ENCODE measurements at places on chromosomes 2 and 18.

- DNase-seq = no peak
Measured at GRCh38 chr2:55451699-55452098, 32.0 kb upstream of the CCDC88A start.

DNA sequence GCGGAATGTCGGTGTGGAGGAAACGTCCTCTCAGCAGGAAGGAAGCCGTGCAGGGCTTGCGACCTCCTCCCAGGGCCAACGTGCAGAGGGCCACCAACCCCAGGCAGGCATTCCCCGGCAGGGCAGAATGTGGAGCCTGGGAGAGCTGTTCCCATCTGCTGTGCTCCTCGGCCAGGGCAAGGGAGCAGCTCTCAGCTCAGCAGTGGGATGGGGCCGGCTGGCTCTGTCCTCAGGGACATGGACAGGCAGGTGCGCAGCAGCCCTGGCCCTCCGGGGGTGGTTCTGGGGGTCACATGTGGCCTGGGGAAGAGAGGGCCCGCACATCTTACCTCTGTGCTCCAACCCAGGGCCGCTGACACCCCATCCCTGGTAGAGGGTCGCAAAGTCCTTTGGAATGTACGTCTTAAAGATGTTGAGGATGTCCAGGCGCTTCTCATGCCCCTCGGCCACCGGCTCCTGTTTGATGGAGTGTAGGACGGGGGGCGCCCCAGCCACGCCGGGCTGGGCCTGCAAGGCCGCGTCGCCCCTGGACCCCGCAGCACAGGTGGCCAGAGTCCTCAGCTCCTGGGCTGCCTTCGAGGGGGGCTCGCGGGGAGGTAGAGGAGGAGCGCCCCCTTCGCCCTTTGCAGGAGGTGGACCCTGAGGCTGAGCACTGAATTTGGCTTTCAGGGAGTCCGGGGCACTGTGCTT lies 116.4 kb downstream of the ZNF516 start:
- DNase-seq = no peak

GRCh38 chr2:13201924-13202323 lies 485.2 kb downstream of the TRIB2 start:
- DNase-seq = peak; percentile 36

DNA sequence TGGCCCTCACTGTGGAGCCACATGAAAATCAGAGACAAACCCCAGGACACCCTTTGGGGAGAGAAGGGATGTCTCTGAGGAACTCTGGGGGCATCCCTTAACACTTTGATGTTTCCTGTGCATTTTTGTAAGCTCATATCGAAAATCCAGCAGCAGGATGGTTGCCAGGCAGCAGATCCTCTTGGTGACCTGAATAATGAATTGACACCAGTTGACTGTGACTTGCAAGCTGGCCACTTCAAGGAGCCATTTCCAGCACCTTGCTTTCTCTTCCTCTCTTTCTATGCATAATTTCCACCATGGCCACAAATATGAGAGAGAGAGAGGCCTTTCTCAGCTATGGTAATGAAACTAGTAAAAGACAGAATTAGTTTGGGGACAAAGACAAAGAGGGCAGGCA lies 91.7 kb downstream of the NRP2 start:
- no peak for DNase-seq

DNA sequence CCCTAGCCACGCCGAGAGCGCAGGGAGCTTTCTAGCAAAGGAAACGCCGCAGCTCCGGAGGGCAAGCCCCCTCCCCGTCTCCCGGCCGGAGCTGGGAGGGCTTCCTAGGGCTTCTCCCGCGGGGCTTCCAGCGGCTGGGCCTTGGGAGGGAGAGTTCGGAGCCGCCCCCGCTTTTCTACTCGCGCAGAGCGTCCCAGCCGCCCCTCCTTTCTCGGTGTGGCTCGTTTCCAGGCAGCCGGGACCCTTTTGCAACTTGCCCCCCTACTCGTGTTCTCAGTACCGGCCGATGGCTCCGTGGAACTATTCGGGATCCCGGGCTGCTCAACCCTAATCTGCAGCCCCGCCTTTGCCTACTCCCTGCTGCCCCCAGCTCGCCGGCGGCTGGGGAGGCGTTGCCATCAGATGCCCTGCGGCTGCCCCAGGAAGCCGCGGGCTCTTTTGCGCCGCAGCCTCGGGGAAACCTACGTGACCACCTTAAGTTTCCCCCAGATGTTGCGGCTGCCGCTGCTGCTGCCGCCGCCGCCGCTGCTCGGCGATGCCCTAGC lies 1.5 kb upstream of the NR4A2 start:
- DNase-seq = peak; percentile 82

DNA sequence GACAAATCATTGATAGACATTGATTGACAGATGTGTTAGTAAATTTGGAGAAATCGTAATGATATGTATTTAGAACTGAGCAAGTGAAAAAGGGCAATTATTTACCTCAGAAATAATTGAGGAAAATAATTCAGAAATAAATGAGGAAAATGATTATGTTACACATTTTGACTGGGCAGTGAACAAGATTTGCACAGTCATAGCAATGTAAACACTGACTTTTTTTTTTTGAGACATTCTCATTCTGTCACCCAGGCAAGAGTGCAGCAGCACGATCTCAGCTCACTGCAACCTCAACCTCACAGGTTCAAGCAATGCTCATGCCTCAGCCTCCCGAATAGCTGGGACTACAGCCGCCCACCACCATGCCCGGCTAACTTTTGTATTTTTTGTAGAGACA lies 211.7 kb downstream of the SP3 start:
- DNase-seq = no peak

GRCh38 chr2:129752176-129752575 lies 227.3 kb upstream of the RAB6C start:
- no peak for DNase-seq

All from adipocyte (in vitro differentiated cells).